ENCODE measurements at places on chromosomes 3 and 15.

- no peak for DNase-seq
Observed at GRCh38 chr3:14237457-14237856, 58.8 kb downstream of the LSM3 start.

- no peak for DNase-seq
Observed at GRCh38 chr15:83174891-83175290, 32.7 kb downstream of the HDGFL3 start.

DNA sequence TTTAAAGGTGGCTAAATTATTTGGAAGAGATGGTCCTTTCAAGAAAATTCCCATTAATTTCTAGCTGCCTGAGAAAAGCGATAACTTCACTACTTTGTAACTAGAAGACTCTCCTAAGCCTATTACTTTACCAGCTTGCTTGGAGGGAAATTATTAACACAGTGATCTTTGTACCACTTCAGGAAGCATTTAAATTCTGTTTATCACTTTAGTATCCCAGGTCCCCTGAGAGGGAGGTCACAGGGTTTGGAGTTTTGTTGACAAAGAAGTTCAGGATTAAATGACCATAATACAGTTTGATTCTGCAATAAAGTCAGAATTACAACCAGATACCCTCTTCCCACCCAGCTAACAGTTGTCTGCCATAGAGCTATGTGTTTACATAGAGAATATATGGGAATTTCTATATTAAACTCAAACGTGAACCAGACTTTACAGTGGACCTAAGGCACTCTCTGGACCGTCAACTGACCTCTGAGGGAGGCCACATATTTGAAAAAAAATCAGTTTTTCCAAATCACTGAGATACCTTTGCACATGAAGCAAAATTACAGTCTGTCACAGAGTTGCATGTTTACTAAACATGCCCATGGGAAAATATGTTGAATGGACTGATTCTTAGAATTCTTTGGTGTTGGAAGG is 3.0 kb downstream of the SLC27A2 start:
- no peak for DNase-seq

GRCh38 chr3:66482018-66482404 is 18.8 kb downstream of the LRIG1 start:
- DNase-seq = no peak

GRCh38 chr3:122843604-122844003 is 48.7 kb downstream of the SLC49A4 start:
- DNase-seq = no peak

DNA sequence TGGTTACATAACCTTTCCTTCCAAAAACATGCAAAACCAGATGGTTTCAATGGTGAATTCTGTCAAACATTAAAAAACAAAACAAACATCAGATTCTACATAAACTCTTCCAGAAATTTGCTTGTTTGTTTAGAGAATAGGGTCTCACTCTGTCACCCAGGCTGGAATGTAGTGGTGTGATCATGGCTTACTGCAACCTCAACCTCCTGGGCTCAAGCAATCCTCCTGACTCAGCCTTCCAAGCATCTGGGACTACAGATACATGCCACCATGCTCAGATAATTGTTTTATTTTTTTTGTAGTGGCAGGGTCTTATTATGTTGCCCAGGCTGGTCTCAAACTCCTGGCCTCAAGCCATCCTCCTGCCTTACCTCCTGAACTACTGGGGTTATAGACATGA is 36.1 kb downstream of the FBXL2 start:
- no peak for DNase-seq

DNA sequence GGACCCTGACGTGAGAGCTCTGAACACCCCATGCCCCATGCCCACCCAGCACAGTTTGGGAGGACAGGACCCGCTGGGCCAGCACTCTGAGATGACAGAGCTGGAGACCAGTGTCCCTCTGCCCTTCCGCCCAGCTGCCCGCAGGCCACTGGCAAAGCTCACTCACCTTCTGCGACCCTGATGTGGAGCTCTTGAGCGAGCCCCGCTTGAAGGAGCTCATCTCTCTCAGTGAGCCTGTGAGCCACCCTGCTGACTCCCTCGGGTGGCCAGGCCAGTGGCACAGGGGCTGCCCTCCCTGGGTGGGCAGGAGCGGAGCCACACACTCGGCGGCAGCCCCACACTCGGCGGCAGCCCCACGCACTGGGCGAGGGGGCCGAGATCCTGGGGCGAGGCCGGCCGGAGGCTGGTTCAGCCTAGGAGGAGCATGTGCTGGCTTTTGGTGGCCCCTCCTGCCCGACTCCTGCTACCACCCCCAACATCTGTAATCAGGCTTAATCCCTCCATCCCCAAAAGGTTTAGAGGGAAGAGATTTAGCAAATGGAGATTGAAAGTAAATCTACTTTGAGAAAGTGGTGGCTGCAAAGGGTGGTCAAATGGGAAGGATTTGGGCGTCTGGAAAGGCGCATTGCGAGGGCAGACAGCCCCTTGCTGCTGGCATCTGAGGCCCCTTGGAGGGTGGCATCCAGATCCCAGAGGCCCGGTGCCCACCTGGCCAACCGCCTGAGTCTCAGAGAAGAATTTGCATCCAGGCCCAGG is 59.4 kb upstream of the TRPM1 start:
- no peak for DNase-seq

- DNase-seq = no peak
Observed at GRCh38 chr3:53023072-53023823, 22.6 kb downstream of the SFMBT1 start.

DNA sequence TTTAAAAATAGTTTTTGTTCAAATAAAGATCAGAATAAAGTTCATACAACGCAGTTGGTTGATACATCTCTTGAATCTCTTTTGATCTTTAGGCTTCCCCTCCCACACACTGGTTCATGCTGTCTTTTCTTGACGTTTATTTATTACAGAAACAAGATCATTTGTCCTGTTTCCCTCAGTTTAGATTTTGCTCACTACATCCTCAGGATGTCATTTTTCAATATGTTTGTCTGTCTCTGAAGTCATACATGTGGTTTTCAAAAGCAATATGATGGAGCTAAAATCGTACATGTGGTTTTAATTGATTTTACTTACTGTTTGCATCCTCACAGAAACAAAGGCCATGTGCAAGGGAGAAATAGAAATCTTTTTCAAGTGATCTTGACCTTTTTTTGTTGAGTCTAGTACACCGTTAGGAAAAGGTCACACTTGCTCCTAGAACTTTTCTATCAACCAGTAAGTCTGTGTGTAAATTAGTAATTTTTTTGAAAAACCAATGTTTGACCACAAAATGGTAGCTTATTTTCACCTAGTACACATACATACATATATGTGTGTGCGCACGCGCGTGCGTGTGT is 63.7 kb upstream of the SENP5 start:
- DNase-seq = no peak

DNA sequence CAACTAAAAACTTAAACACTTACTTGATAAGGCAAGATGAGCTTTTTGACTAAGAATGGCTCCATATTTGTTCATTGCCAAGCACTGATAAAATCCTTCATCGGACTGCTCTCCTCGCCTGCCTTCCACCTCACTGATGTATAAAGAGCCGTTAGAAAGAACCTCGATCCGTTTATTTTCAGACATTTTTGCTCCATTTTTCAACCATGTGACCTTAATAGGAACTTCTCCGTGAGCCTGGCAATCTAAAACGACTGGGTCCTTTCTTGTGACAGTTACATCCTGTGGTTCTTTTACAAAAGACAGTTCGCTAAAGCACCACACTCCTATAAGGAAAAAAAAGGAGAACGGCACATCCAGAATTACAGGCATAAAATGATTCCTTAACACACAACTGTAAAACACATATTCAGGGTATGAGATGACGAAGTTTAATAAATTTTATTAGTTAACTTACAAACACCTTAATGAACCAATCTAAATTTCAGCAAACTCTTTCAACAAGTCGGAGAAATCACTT is 2.5 kb downstream of the PRTG start:
- DNase-seq = no peak

Data from CD4-positive, alpha-beta T cell treated with Interleukin-6 for 4 hours (primary cell).